Gastroesophageal sphincter (tissue), 4 donors: ENCODE measurements at places on chromosomes 2 and 18. TPM values are rescaled to one million over a fixed set of nuclear protein-coding genes. Genes with fewer than 3 reads are reported as not detected.

DNA sequence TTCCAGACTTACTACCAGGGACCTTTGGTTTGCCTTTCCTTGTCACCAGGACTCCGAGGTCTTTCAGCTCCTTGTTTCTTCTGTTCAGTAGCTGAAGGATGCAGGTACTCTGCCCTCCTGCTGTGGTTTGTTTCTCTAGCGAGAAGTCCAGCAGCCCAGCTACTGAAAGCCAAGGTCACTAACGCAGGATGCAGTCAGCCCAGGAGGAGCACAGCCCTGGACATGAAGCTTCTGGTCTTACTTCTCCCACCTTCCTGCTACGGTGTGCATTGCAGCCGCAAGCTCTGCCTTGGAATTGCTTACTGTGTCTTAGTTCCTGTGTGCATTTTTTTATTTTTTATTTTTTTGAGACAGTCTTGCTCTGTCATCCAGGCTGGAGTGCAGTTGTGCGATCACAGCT is 62.4 kb downstream of the DGKD start:
- no peaks in the 10 kb centered on the region for H3K36me3 ChIP-seq
- H3K4me1 ChIP-seq = peaks cover 63% of the 10 kb centered on the region
- no peak overlapping the region for H3K27ac ChIP-seq
- no peak for ATAC-seq
- H3K27me3 ChIP-seq = no peaks in the 10 kb centered on the region

DNA sequence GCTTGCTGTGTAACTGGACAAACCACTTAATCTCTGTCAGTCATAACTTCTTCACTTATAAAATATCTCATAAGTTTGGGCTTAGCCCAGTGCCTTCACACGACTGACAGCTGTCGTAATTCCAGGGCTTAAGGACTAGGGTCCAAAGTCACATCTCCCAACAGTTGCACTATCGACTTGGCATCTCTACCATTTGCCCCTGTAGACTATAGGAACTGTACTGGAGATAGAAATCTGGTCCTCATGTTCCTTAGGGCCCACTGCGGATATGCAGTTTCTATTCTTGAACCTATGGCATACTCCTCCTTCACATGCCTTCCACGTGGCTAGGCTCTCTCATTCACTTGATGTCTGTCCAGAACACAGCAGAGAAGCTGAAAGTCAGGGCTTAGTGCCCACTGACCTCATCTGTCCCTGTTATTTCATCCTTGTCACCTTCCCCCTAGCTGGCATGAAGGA is 2.7 kb downstream of the ABHD1 start:
- H3K36me3 ChIP-seq = peaks cover 22% of the 10 kb centered on the region
- ATAC-seq = no peak
- no peak overlapping the region for H3K4me3 ChIP-seq
- no peak overlapping the region for H3K27ac ChIP-seq

GRCh38 chr2:173451118-173451517 is 96.4 kb downstream of the CDCA7 start:
- H3K27ac ChIP-seq = no peak overlapping the region
- no peaks in the 10 kb centered on the region for H3K36me3 ChIP-seq
- ATAC-seq = no peak
- H3K4me1 ChIP-seq = no peaks in the 10 kb centered on the region

- ATAC-seq = peak; percentile 96
- peak overlapping the region; percentile 76 for H3K27ac ChIP-seq
- H3K27me3 ChIP-seq = no peaks in the 10 kb centered on the region
- no peak overlapping the region for H3K4me3 ChIP-seq
- no peaks in the 10 kb centered on the region for H3K36me3 ChIP-seq
- peaks cover 15% of the 10 kb centered on the region for H3K4me1 ChIP-seq
Measured at GRCh38 chr2:28716265-28716865, 35.3 kb upstream of the PPP1CB start.

DNA sequence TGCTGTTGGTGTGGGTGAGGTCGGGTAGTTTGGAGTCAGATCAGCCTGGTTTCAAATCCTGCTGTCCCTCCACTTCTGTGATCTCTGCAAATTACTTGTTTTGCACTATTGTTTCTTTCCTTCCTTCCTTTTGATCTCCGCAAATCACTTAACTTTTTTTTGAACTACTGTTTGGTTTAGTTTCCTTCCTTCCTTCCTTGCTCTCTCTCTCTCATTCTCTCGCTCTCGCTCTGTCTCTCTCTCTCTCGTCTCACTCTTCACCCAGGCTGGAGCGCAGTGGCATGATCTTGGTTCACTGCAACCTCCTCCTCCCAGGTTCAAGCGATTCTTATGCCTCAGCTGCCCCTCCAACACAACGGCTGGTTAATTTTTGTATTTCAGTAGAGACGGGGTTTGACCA is 141.6 kb upstream of the ITGA6 start:
- H3K36me3 ChIP-seq = no peaks in the 10 kb centered on the region
- ATAC-seq = no peak
- no peaks in the 10 kb centered on the region for H3K27me3 ChIP-seq
- peaks cover 4% of the 10 kb centered on the region for H3K4me1 ChIP-seq
- no peak overlapping the region for H3K27ac ChIP-seq

GRCh38 chr2:39696838-39697237 is 31.1 kb downstream of the TMEM178A start:
- peak; percentile 41 for ATAC-seq
- H3K27me3 ChIP-seq = no peaks in the 10 kb centered on the region
- H3K27ac ChIP-seq = peak overlapping the region; percentile 56
- no peak overlapping the region for H3K4me3 ChIP-seq

GRCh38 chr2:1784986-1785617 is 40.8 kb upstream of the PXDN start:
- no peaks in the 10 kb centered on the region for H3K4me1 ChIP-seq
- no peak overlapping the region for H3K4me3 ChIP-seq
- no peak for ATAC-seq

DNA sequence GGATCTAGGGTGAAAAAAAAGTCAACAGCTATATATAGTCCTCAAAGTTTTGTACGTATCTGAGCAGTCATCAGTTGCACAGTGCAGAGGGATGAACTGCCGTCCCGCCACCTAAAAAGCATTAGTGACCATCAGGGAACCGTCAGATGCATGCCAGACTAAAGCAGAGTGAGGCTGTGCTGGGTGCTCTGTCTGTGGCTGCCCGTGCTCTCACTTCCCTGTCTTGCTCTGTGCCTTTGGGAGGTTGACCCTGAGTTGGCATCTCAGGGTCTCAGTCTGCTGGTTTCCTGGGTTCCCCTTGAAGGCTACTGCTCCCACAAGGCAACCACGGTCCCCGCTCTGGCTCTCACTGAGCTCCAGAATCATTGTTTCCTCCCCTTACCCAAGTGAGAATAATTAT is 11.1 kb downstream of the CLUL1 start:
- no peak overlapping the region for H3K27ac ChIP-seq
- peak; percentile 10 for ATAC-seq
- H3K36me3 ChIP-seq = no peaks in the 10 kb centered on the region
- no peak overlapping the region for H3K4me3 ChIP-seq
- H3K27me3 ChIP-seq = no peaks in the 10 kb centered on the region

DNA sequence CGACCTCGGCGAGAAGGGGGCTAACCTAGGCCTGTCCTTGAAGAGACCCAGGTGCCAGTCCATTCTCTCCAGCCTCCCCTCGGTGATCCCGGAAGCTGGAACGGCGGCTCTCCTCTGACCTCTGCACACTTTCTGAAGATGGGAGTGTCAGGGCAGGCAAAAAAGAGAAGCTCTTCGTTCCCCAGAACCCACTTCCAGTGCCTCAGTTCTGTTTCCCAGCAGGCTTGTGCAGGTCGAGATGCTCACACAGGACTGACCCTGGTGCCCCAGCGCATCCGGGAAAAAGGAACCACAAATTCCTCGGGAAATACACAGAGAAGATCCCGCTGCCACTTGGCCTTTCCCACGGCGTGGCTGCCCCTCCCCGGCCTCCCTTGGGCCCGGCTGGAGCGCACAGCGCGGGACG is 681 bp upstream of the PTPN18 start:
- no peaks in the 10 kb centered on the region for H3K27me3 ChIP-seq
- ATAC-seq = peak; percentile 0
- H3K4me1 ChIP-seq = no peaks in the 10 kb centered on the region
- no peaks in the 10 kb centered on the region for H3K36me3 ChIP-seq

DNA sequence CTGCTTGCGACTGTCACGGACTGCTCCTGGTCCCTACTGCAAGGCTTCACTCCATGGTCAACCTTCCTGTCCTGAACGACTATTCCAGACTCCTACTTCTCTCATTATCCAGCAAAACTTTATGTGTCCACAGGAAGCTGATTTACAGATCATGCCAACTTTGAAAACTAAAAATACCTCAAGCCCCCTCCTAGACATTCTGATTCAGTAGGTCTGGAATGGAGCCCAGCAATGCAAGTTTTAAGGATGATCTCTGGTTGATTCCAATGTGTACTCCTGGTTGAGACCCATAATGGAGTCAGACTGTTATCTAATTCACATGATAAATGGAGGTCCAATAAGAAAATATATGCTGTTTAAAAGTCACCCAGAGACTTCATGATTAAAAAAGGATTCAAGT is 13.1 kb upstream of the LRATD1 start:
- no peaks in the 10 kb centered on the region for H3K4me1 ChIP-seq
- H3K27me3 ChIP-seq = no peaks in the 10 kb centered on the region

GRCh38 chr2:168245074-168245825 is 2.1 kb downstream of the STK39 start:
- ATAC-seq = no peak
- H3K36me3 ChIP-seq = no peaks in the 10 kb centered on the region
- no peaks in the 10 kb centered on the region for H3K4me1 ChIP-seq
- peak overlapping the region; percentile 18 for H3K4me3 ChIP-seq
- H3K27me3 ChIP-seq = no peaks in the 10 kb centered on the region

- H3K4me1 ChIP-seq = no peaks in the 10 kb centered on the region
- H3K4me3 ChIP-seq = no peak overlapping the region
- no peak overlapping the region for H3K27ac ChIP-seq
- no peak for ATAC-seq
- no peaks in the 10 kb centered on the region for H3K36me3 ChIP-seq
Measured at GRCh38 chr2:198545411-198545810, 741.0 kb downstream of the PLCL1 start.

GRCh38 chr18:4931209-4931608 is 265.8 kb downstream of the AKAIN1 start:
- no peaks in the 10 kb centered on the region for H3K36me3 ChIP-seq
- H3K4me1 ChIP-seq = no peaks in the 10 kb centered on the region
- no peaks in the 10 kb centered on the region for H3K27me3 ChIP-seq
- ATAC-seq = no peak
- H3K4me3 ChIP-seq = no peak overlapping the region

DNA sequence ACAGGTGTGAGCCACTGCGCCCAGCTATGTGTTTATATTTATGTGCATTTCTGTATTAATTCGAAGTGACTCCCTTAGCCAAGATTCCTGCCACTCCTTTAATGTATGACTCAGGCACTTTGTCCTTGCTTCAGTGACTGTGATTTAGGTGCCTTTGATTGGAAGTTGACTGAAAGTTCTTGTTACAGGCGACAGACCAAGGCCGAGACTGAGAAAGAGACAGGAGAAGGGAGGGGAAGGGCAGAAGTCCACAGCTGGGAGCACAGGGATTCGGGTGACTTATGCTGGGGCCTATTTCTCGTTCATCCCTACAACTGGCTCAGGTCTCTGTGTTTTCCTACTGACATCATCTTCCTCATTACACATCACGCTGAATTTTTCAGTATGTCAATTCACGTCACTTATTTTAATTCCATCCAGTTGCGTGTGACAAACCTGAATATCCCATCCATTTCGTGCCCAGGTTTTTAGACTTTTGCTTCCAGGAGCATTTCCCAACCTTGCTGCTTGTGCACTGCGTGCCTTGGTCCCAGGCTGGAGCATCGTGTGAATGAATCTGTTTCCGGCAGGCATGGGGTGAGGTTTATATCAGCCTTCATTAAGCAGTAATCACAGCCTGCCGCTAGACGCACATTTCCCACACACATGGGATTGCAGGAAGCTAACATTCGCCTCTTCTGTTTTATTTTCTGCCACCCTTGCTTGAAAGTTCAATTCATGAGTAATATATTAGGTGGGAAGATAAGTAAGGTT is 42.4 kb downstream of the TMEM18 start:
- peaks cover 9% of the 10 kb centered on the region for H3K27me3 ChIP-seq
- H3K4me3 ChIP-seq = no peak overlapping the region
- H3K36me3 ChIP-seq = no peaks in the 10 kb centered on the region
- no peak overlapping the region for H3K27ac ChIP-seq
- ATAC-seq = no peak

DNA sequence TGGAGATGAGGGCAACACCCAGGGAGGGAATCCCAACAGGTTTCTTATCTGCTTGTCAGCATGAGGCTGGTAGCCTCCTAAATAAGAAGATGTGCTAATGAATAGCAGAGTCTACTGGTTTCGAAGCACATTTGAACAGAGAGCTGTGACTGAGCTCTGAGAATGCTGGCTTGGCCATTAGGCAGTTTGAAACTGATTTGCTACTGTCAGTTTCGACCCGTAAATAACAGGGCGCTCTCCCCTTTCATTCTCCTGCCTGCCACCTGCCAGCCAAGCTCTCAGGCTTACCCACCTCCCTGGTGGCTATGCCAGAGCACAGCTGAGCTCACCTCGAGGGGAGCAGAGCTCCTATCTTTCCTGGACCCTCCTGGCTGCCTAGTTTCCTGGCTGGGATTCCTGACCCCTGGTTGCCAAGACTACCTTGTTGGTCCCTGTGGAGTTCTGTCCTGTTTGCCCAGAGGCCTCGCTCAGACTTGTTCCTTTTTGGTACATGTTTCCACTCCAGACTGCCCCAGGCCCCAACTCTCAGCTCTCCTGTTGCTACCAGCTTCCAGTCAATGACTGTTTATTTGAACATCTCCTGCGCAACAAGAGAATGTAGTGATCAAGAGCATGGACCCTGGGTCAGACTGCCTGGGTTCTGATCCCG is 102.3 kb upstream of the ALPP start:
- H3K4me3 ChIP-seq = no peak overlapping the region
- H3K4me1 ChIP-seq = no peaks in the 10 kb centered on the region
- H3K36me3 ChIP-seq = peaks cover 33% of the 10 kb centered on the region

DNA sequence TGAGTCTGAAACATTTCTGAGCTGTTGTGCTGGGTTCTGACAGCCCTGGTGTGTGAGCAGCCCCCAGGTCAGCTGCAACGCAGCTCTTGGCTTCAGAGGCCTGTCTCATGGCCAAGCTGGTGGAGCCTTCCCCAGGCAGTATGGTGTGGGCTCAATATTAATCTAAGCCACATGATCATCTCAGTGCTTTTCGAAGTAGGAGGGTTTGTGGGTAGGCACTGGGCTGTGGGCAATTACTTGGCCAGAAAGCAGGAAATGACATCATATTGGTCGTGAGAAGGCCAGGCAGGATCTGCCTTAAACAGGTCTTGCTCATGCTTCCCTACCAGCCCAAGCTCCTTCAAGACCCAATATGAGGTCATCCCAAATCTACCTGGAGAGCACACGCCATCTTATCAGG is 26.9 kb downstream of the LOXHD1 start:
- no peak overlapping the region for H3K4me3 ChIP-seq
- H3K4me1 ChIP-seq = no peaks in the 10 kb centered on the region
- no peaks in the 10 kb centered on the region for H3K36me3 ChIP-seq
- H3K27ac ChIP-seq = no peak overlapping the region
- peaks cover 6% of the 10 kb centered on the region for H3K27me3 ChIP-seq

GRCh38 chr18:32754508-32755263 is 18.1 kb downstream of the KLHL14 start:
- H3K27ac ChIP-seq = no peak overlapping the region
- H3K27me3 ChIP-seq = peaks cover 13% of the 10 kb centered on the region
- no peak for ATAC-seq
- H3K4me3 ChIP-seq = no peak overlapping the region

SERPINB13 gene
- 7.0 TPM for total RNA-seq

MOCOS gene
- 1.5 TPM for total RNA-seq

GKN1 gene
- 4.7 TPM for total RNA-seq

BOLL gene
- total RNA-seq = not detected

PROKR1 gene
- total RNA-seq = not detected
